ENCODE measurements at places on chromosomes 7 and 10. TPM values are rescaled to one million over a fixed set of nuclear protein-coding genes. Genes with fewer than 3 reads are reported as not detected.

Gene C10orf62
- not detected for total RNA-seq

Gene LDB1
- 92.0 TPM for total RNA-seq

Gene ANKRD16
- total RNA-seq = 8.9 TPM

DNA sequence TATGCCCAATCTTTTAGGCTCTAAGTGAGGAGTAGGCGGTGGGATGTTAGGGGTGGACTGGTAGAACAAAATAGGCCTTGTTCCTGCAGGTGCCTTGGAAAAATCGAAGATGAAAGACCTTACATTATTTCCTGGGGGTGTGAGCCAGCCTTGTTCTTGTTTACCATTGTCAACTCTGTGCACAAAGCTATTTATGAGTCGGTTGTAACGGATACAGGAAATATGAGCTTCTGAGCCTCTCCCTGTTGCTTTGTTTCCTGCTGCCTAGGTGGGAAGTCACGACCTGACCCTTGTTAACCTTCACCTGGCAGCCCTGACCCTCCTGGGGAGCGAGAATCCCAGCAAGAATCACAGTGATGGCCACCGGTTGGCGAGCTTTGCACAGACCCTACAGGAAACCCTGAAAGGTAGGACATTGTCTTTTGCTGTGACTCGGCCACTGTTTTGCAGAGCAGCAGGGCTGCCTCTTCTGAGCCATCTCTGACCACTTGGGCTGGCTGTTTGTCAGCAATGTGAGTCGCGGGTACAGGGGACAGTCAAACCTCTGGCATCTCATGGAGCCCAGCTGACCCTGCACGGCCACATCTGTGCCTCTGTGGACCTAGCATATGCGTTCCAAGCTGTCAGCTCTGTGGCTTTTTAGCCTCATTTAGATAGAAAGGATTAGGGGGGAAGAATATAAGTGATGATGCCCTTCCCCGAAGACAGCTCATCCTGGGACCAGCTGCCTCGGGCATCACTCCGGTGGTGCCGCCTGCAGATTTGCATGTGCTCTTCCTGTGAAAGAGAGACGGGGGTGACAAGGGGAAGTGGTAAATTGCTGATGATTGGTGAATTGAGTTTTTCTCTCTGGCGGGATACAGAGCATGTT is 102.1 kb upstream of the ANLN start:
- no peak for ATAC-seq

GRCh38 chr7:137985253-137985896 is 16.5 kb downstream of the CREB3L2 start:
- no peak for ATAC-seq

GRCh38 chr7:90181485-90181884 is 27.2 kb downstream of the STEAP1 start:
- ATAC-seq = no peak

- ATAC-seq = no peak
Observed at GRCh38 chr7:11931307-11931706, 99.3 kb upstream of the THSD7A start.

All from gastroesophageal sphincter (tissue), 4 donors.